NCI-H1417 treated with DMSO at 0.1 percent for 48 hours (cell line): ENCODE measurements at places on chromosomes 7 and 10.

- DNase-seq, result no peak
These were observed 482 bp downstream of the CCDC6 start for GRCh38 chr10:59905731-59906416.

GRCh38 chr10:34474009-34474376 lies 341.1 kb downstream of the PARD3 start:
- no peak for DNase-seq

DNA sequence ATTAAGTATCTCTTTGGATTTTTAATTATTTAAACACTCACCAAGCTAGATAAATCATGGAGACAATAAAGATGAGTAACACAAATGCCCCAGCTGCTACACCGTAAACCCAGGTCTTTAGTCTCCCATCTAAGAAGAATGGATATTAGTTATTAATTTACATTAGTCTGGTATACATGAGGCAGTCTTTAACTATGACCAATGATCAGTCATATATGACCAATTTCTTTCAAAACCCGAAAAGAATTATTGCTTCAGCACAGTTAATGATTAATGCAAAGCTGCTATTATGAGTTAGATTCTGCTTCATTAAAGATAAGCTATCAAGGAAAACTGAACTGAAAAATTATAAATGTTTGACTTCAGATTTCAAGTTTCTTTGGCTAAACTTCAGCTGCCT lies 402.9 kb downstream of the PHF14 start:
- no peak for DNase-seq

GRCh38 chr10:71753091-71753959 lies 20.0 kb downstream of the VSIR start:
- no peak for DNase-seq

DNA sequence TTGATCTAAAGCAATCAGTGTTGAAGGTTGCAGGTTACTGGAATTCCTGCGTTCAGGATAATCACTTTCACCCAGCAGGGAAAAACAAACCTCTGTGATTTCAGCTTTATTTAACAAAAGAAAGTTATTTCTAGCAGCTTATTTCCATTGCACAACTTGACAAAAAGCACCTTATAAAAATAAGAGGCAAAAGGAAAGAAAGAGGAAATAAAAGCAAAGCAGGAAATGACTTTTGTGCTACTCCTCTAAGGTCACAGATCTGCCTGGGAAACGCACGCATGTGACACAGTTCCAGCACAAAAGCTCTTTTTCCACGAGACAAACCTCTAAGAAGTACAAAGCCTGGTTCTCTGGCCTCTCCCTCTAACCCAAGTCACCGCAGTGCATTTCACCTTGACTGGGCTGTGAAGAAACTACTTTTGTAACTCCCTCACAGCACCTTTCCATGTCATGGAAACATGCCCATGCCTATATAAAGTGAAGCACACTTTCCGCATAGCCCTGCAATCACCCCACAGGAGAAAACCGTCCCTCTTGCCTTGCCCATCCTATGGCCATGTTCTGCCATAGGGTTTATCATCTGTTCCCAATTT lies 870 bp downstream of the ANK3 start:
- DNase-seq, result no peak

- no peak for DNase-seq
These were observed 76.3 kb downstream of the WDFY4 start for GRCh38 chr10:48760983-48761382.

- DNase-seq, result no peak
These were observed 624 bp upstream of the CEP55 start for GRCh38 chr10:93495654-93496321.

GRCh38 chr7:153567426-153567825 lies 484.8 kb upstream of the DPP6 start:
- DNase-seq, result no peak

DNA sequence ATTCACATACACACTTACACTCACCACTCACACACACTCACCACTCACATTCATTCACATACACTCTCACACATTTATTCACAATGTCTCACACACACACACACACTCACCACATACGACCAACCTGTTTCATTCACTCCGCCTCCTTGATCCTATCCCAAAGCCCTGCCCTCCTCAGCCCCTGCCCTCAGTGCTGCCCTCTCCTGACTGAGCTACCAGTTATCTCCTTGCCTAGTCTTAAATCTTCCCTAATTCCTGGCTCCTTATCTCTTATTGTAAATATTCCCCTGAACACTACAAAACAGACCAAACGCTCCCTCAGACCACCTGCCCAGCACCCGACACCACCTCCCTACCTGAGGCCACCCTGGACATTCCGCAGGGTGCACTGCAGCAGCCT lies 26.1 kb upstream of the C10orf120 start:
- no peak for DNase-seq

DNA sequence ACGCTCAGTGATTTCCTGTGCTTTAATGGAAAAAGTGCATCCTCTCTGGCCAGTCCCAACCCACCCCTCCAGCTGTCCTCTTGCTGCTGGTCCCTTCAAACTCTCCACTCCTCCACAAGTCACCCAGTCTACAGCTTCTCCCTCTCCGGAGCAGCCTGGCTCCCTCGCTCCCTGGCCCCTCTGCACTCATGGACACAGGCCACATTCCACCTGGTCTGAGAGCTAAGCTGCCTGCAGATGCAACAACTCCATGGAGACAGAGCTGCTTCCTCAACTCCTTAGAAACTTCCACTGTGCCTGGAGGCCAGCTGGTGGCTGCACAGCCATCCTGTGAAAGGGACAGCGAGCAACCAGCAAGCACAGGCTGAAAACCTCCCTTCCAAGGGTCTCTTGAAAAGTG lies 88.0 kb downstream of the GPR26 start:
- no peak for DNase-seq

- DNase-seq, result no peak
These were observed 252.2 kb upstream of the PLXNA4 start for GRCh38 chr7:132828502-132828901.

DNA sequence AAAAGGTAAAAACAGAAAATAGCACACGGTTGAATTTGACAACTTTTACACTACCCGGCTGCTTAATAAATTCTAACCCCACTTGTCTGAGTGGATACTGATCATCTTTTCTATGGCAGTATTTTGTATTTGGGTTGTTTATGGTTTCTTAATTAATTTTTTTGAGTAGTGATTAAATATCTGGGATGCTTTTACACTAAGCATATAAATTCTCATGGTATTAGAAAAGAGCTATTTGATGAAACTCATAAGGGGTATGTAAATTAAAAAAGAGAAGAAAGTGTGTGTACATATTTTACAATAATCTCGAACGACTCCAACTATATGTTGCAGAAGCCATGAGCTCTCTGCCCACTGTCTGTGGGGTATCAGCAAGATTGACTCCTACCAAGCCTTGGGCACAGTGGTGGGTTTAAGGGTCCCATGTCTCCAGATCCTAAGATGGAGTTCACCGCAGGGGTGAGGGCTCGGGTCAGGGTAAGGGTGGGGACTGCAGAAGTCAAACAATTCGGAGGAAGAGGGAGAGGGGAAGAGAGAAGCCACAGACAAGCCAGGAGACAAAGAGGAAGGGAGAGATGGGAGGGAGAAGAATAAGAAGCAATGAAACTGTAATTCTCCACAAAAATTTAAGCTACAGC lies 7.6 kb upstream of the HOXA13 start:
- DNase-seq, result no peak

GRCh38 chr7:84497873-84498272 lies 303.3 kb upstream of the SEMA3A start:
- DNase-seq, result no peak

GRCh38 chr7:127652333-127653248 lies 597 bp downstream of the SND1 start:
- no peak for DNase-seq

GRCh38 chr7:128168667-128169210 lies 72.3 kb upstream of the LEP start:
- no peak for DNase-seq

GRCh38 chr10:29794776-29795611 lies 160.2 kb upstream of the SVIL start:
- DNase-seq, result no peak

GRCh38 chr10:11409357-11409756 lies 202.1 kb downstream of the USP6NL start:
- no peak for DNase-seq

GRCh38 chr10:113267619-113268562 lies 285.0 kb upstream of the HABP2 start:
- DNase-seq, result no peak

GRCh38 chr7:124411796-124412195 lies 353.8 kb downstream of the GPR37 start:
- no peak for DNase-seq

GRCh38 chr7:115822801-115823200 lies 207.8 kb downstream of the TFEC start:
- no peak for DNase-seq

GRCh38 chr7:50657912-50658311 lies 92.7 kb upstream of the DDC start:
- DNase-seq, result no peak

DNA sequence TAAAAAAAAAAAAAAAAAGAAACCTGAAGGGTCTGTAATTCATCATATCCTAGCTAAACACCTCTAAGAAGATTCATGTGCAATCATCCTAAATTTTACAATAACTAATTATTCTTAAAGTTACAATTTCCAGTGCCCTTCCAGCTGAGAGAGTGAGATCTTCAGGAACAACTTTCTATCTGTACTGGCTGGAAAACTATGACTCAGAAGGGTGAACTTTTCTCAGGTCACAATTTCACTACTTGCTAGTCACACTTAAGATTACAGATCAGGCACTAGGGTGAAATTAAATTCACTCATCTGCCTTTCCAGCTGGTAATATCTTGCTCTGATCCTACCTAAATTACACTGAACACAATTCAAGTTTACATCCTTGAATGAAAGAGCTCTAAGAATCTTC lies 158.8 kb downstream of the ANK3 start:
- DNase-seq, result no peak

DNA sequence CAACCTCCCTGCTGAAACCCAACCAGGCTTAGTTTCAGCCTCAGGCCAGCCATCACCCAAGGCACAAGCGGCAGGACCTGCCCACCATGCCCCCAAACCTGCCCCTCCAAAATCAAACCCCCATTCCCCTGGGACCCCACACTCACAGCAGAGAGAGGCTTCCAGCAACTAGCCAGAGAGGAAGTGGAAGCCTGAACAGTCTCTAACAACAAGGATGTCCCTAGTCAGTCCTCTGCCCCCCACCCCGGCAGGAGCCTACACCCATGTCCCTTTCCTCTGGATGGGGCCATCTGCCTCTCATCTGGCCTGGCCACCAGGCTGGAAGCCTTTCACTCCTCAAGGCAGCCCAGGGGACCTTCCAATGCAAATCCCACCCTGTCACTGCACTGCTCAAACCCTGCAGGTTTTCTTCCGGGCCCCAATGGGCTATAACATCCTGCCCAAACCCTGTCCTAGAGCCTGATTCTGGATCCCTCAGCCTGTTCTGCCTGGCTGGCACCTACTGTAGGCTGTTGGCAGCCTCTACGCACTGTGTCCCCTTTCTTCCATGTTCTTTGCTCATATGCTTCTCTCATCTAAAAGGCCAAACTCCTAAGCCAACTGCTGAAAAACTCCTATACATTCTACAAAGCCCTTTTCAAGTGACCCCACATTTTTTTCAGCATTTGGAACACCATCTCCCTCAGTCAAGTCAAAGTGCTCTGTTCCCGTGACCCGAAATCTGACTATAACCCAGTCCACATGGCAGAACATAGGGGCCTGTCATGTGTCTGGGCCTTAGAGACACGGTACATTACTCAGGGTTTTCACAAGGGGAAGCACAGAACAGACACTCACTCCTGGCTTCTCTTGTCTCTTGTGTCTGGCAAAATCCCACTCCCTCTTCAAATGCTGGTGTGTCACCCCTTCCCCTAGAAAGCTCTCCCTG lies 253.3 kb downstream of the TNS3 start:
- DNase-seq, result no peak

DNA sequence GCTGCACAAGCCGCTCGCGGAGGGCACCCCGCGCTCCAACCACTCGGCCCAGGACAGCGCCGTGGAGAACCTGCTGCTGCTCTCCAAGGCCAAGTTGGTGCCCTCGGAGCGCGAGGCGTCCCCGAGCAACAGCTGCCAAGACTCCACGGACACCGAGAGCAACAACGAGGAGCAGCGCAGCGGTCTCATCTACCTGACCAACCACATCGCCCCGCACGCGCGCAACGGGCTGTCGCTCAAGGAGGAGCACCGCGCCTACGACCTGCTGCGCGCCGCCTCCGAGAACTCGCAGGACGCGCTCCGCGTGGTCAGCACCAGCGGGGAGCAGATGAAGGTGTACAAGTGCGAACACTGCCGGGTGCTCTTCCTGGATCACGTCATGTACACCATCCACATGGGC lies 50.0 kb downstream of the FIGNL1 start:
- DNase-seq, result no peak

DNA sequence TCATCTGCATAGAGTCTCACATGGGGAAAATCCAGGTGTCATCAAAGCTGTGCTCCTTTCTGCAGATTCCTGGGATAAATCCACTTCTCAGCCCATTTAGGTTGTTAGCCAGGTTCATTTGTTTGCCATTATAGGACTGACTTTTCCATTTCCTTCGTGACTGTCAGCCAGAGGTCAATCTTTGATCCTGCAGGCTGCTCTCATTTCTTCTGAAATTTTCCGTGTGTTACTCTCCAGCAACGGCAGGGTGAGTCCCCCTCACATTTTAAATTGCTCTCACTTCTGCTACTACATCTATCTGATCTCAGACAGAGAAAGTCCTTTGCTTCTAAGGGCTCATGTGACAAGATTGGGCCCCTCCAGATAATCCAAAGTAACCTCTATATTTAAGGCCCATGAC lies 150.7 kb upstream of the BET1 start:
- no peak for DNase-seq

- DNase-seq, result no peak
These were observed 23.4 kb upstream of the ARID5B start for GRCh38 chr10:61877887-61878739.

DNA sequence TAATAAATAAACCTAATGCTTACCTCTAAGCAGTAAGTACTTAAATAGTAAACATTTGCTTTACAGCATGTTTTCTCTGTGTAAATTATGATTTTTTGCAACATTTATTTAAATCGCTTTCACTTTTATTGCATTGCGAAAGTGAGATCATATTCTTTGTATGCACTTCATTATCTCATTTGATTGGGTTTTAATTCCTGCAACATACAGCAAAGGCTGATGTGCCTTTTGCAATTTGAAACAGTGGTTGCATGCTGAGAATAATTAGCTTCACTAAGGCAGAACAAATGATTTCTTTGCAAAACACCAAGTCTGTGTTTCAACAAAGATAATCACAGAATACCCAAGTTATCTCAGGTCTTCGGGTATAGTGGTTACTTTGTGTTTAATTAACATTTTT lies 16.3 kb upstream of the THSD7A start:
- no peak for DNase-seq

DNA sequence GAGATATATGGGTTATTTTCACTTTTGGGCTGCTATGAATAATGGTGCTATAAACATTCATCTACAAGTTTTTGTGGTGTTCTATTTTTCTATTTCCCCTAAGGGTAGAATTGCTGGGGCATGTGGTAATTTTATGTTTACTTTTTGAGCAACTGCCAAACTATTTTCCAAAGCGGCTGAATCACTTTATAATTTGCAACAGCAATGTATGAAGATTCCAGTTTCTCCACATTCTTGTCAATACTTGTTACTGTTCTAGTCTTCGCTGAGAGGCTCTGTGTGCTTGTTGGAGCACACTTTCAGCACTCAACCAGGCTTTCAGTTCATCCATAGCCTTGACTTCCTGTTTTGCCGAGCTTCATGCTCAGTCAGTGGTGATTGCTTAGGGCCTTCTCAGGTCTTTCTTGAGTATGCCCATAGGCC lies 39.0 kb downstream of the ADK start:
- DNase-seq, result no peak

GRCh38 chr7:22856416-22856815 lies 33.8 kb upstream of the TOMM7 start:
- no peak for DNase-seq
